A549 treated with Hydrocortisone at 1 μM for 4 hours (cell line): ENCODE measurements at places on chromosomes 3 and 15. TPM values are rescaled to one million over a fixed set of nuclear protein-coding genes. Genes with fewer than 3 reads are reported as not detected.

Gene TMIE
- 0.13 to 0.23 TPM (median 0.16 TPM) in 5 replicates for total RNA-seq

Gene LYZL4
- total RNA-seq, result not detected in 5 replicates

Gene ACTR8
- total RNA-seq, result 11.9 to 18.0 TPM (median 16.6 TPM) in 5 replicates

Gene TNFSF10
- 0.06 to 0.12 TPM (median 0.08 TPM) in 3 of 5 replicates, not detected in the others for total RNA-seq

Gene SRGAP3
- total RNA-seq, result 0.54 to 1.0 TPM (median 0.70 TPM) in 5 replicates

Gene REC114
- not detected in 5 replicates for total RNA-seq

Gene ABI3BP
- total RNA-seq, result 1.1 to 2.5 TPM (median 1.2 TPM) in 5 replicates

Gene KIF15
- total RNA-seq, result 7.6 to 12.1 TPM (median 8.6 TPM) in 5 replicates

Gene ZNF80
- total RNA-seq, result not detected in 5 replicates

Gene SI
- not detected in 5 replicates for total RNA-seq

Gene CLRN1
- not detected in 5 replicates for total RNA-seq

Gene AQP9
- 0.05 to 0.07 TPM (median 0.07 TPM) in 3 of 5 replicates, not detected in the others for total RNA-seq

Gene B3GNT5
- total RNA-seq, result 20.8 to 30.7 TPM (median 25.9 TPM) in 5 replicates

Gene CHRNA7
- total RNA-seq, result 3.4 to 5.2 TPM (median 3.8 TPM) in 5 replicates

Gene EPHB3
- total RNA-seq, result 0.15 to 0.21 TPM (median 0.20 TPM) in 5 replicates

Gene COPG1
- 68.6 to 96.1 TPM (median 75.6 TPM) in 5 replicates for total RNA-seq

Gene LMAN1L
- 0.09 to 0.15 TPM in 2 of 5 replicates, not detected in the others for total RNA-seq

Gene PRKCI
- total RNA-seq, result 12.1 to 20.5 TPM (median 17.9 TPM) in 5 replicates

Gene CCR9
- 0.03 TPM in 1 of 5 replicates, not detected in the others for total RNA-seq

Gene ST6GAL1
- total RNA-seq, result 2.9 to 4.5 TPM (median 3.9 TPM) in 5 replicates

Gene CKMT1A
- 1.7 to 2.8 TPM (median 2.7 TPM) in 5 replicates for total RNA-seq

Gene KIF7
- total RNA-seq, result 3.9 to 5.1 TPM (median 4.1 TPM) in 5 replicates

Gene LNP1
- total RNA-seq, result 0.77 to 0.94 TPM (median 0.81 TPM) in 5 replicates

Gene LRRIQ4
- total RNA-seq, result not detected in 5 replicates

Gene BLM
- 12.2 to 15.2 TPM (median 12.5 TPM) in 5 replicates for total RNA-seq

Gene P3H2
- total RNA-seq, result 28.0 to 47.3 TPM (median 34.5 TPM) in 5 replicates

Gene CHRD
- total RNA-seq, result 0.14 to 0.35 TPM (median 0.24 TPM) in 5 replicates

Gene MESP2
- 0.24 to 0.84 TPM (median 0.48 TPM) in 5 replicates for total RNA-seq

Gene SERINC4
- total RNA-seq, result 0.06 to 0.28 TPM (median 0.08 TPM) in 5 replicates

Gene GPR160
- 1.4 to 1.9 TPM (median 1.6 TPM) in 5 replicates for total RNA-seq

Gene ZIC1
- 0.01 to 0.18 TPM (median 0.10 TPM) in 3 of 5 replicates, not detected in the others for total RNA-seq

Gene TF
- 0.91 to 2.4 TPM (median 1.4 TPM) in 5 replicates for total RNA-seq

Gene EFCC1
- total RNA-seq, result 0.03 TPM in 1 of 5 replicates, not detected in the others

Gene PLA2G4E
- total RNA-seq, result 0.03 TPM in 1 of 5 replicates, not detected in the others

Gene ALDH1L1
- total RNA-seq, result 0.12 to 0.30 TPM (median 0.21 TPM) in 5 replicates

Gene ARPP21
- total RNA-seq, result 0.08 to 0.14 TPM in 2 of 5 replicates, not detected in the others

Gene MST1R
- total RNA-seq, result 6.2 to 7.5 TPM (median 7.5 TPM) in 5 replicates

Gene C3orf49
- total RNA-seq, result not detected in 5 replicates

Gene PGBD4
- total RNA-seq, result 1.2 to 1.9 TPM (median 1.5 TPM) in 5 replicates

Gene NANOGP8
- not detected in 5 replicates for total RNA-seq
